ENCODE measurements at places on chromosomes 2 and 18.
A peak's percentile ranks its signal among the peaks of the same experiment; 100 is the strongest.

GRCh38 chr2:31822587-31822986 lies 188.2 kb downstream of the MEMO1 start:
- DNase-seq, result no peak

- DNase-seq, result no peak
These were observed 83.2 kb downstream of the DGKD start for GRCh38 chr2:233437439-233437955.

DNA sequence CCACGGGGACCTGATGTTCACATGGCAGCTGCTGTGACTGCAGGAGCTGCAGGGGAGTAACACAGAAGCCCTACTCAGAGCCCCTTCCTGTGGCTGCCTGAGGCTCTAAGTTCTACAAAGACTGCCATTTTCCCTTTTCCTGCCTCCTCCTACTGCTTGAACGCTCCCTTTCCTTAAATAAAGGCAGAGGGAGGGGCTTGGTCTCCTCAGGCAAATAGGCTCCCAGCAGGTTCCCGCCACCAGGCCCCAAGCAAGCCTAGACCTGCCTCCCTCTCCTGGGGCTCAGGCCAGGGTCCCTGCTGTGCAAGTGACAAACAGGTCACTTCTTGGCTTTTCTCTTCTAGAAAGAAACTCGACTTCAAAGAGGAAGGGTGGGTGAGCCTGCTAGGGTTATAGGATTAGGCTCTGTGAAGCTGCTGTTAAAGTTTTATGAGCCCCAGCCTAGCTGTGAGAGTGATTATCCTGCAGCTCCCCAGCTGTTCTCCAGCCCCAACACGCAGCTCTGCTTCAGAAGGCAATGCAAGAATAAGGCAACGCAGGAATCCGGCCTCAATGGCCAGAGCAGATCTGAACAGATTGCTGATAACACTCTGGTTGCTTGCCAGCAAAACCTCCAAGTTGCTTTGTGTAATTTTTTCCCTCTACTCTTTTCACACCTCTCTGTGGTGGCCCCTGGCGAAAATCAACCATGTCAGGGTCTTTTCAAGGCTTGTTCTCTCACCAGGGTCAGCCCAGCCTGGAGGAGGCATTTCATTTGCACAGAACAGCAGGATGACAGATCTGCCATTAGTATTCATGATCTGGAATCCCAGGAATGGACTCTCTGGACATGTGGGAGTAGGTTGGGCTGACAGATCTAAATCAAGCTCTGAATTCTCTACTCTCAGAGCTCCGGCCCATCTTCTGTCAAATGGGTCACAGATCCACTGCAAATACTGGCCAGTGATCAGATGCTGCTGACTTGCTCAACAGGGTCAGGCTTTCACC lies 71.3 kb downstream of the MRO start:
- no peak for DNase-seq

GRCh38 chr2:157334335-157334734 lies 8.7 kb upstream of the ERMN start:
- DNase-seq, result no peak

DNA sequence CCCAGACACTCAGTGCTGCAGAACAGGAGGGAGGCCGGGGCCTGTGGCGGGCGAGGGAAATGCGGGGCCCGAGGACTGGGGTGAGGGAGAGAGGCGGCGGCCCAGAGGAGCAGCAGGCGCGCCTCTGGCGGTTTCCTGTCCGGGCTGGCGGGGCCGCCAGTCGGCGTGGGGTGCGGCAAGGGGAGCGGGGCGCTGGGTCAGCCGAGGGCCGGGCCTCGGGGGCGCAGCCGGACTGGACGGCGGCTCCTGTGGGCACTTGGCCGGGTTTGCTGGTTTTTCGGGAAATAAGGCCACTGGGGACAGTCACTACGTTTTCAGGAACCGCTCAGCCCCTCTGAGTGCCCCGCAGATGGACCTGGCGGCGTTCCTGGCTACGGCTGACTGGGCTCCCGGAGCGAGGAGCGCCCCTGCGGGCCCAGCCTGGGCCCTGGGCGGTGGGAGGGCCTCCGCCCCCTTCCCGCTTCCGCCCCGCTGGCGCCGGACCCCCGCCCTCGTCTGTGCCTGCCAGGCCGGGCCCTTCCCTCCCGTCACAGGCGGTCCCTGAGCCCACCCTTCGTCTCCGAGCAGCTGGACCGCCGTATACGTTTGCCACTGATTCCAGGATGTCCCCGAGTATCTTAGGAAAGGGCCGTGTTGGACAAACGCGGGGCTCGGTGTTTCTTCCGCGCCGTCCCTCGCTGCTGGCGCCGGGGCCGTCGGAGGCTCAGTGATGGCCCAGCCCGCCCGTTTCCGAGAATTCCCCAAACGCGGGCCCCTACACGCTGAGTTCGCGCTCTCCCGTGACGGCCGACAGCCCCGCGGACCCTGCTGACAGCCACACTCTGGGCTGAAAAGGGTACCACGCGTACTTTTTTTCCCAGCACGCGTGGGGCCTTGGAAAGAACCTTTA lies 84.6 kb downstream of the FAM210A start:
- no peak for DNase-seq

DNA sequence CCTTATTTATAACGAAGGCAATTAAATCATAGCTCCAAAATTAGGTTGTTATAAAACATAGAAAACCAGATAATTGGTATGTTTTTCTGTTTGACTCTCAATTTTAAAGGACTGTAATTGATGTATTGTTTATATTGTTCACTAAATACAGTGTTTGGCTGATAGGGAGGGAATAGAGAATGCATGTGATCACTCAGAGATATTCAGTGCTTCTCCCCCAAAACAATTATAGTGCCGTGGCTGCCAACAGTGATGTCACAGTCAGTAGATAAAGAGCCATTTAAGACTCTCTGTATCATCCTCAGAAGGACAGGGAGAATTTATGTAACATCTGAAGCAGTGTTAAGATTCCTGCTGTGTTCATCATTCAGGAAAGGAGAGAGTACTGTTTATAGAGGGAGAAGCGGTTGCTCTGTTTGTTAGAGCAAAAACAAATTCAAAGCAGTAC lies 69.6 kb downstream of the PHLPP1 start:
- peak; percentile 14 for DNase-seq

- no peak for DNase-seq
These were observed 54.2 kb upstream of the ITGB6 start for GRCh38 chr2:160254189-160254762.

GRCh38 chr2:19235308-19235707 lies 123.1 kb downstream of the OSR1 start:
- DNase-seq, result no peak

DNA sequence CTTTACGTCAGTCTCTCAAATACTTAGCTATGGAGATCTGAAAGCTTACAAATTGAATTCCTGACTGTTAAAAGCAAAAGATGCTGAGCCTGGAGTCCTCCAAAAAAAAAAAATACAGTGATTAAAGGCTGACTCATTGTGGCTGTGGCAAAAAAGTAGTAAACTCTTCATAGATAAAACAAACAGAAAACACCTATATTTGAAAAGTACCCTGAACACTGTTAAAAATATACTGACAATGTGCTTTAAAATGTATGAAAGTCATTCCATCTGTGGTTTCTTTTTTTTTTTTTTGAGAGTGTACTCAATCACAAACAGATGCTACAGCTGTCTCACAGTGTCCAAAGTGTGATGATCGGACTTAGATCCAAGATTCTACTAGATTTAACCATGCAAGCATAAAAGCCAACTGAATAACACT lies 267.6 kb upstream of the CYP26B1 start:
- DNase-seq, result no peak

GRCh38 chr18:61908661-61909060 lies 15.9 kb upstream of the RNF152 start:
- DNase-seq, result no peak

- no peak for DNase-seq
These were observed 392.5 kb upstream of the NRXN1 start for GRCh38 chr2:51424418-51424817.

DNA sequence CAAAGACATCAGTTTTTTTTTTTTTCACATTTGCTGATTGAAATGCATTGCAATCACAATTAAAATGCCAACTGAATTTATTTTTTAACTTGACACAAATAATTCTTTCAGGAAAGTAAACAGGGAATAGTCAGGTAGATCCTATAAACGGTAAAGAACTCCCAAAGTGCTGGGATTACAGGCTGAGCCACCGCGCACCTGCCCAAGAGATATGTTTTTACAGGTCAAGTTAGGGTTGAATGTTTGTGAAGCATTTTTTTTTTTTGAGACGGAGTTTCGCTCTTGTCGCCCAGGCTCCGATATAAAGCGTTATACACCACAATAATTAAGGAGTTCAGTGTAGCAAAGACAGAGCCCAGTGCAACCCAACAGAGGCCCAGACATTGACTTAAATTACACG lies 15.1 kb downstream of the ITM2C start:
- DNase-seq, result no peak

- no peak for DNase-seq
These were observed 588 bp downstream of the TMEM214 start for GRCh38 chr2:27033253-27033852.

DNA sequence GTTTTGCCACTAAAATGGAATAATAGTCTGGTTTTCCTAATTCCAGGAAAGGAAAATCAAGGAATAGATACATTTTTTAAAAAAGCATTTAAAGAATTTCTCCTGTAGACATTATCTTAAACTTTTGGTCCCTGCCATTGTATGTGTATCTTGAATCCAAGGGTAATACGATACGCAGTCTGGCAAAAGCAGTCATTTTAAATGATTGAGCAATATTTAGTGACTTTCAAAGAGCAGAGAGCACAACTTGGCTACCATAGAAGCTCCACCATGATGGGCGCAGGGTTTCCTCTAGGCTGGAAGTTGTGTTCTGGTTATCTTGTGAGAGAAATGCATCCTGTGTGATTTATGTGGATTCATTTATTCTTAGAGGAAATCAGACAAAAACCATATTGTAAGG lies 92.9 kb downstream of the NEDD4L start:
- DNase-seq, result no peak

- no peak for DNase-seq
These were observed 97.9 kb downstream of the BAZ2B start for GRCh38 chr2:159518321-159519005.

DNA sequence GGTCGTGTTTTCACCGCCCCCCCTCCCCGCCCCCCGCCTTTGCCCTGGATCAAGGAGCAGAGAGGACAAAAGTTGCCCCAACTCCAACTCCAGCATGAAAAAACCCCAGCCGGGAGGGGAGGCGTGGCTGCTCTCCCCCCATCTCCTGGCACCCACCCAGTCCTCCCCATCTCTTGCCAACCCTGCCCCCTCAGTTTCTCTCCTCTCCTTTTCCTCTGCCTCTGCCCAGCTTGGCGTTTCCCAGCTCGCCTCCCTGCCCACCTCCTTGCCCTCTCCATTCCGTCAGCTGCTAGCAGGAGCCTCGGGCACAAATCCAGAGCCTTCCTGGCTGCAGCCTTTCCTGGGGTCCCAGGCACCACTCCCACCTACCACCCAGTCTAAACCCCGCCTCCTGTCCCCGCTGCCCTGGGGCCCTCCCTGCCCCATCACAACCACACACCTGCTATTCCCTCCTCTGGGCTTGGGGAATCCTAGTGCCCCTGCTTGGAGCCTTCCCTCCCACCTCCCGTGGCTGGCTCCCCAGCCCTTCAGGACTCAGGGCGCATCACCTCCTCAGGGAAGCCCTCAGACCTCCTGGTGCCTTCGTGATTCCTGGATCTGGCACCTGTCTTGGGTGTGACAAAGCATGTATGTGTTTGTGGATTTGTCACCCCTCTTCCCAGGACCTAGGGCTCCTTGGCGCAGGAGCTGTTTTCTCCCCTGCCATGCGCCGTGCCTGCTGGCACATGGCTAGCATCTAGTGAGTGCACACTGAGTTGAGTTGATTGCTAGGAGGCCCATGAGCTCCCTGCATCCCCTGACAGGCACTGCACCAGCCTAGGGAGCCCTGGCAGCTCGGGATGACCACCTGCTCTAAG lies 209.1 kb downstream of the TFCP2L1 start:
- DNase-seq, result peak; percentile 60

GRCh38 chr2:222545823-222546795 lies 109.8 kb downstream of the FARSB start:
- DNase-seq, result no peak

DNA sequence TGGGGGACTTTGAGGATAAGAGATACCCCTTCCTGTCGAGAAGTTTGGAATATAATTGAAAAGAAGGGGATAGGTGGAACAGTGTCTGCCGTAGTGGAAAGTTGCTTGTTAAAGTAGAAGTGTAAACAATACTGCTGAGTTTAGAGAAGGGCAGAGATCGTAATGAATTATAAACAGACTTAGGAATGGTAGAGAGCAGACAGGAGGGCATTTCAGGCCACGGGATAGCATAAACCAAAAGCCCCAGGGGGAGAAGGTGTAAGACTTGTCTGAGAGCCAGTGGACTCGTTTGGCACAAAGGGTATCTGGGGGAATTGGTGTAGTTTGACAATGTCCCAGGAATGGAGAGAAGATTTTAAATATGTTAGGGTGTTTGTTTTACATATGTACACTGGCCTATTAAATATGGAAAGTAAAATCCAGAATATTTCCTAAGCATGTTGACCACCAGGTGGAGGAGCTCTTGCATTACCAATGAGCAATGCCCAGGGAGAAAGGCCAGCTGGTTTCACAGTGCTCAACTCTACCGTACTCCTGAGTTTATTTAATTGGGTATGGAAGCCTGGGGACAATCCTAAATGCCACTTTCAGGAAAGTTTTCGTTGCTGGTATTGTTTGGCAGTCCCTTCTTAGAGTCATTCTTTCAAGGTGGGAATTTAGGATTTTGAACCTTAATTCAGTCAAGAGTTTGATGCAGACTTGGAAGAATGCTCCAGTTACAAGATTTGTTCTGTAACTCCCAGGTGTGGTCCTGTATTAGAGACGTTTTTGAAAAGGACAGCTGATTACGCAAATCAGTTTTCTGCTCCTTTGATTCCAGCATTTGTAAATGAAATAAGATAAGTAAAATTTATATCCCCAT lies 7.5 kb downstream of the COPS8 start:
- no peak for DNase-seq

DNA sequence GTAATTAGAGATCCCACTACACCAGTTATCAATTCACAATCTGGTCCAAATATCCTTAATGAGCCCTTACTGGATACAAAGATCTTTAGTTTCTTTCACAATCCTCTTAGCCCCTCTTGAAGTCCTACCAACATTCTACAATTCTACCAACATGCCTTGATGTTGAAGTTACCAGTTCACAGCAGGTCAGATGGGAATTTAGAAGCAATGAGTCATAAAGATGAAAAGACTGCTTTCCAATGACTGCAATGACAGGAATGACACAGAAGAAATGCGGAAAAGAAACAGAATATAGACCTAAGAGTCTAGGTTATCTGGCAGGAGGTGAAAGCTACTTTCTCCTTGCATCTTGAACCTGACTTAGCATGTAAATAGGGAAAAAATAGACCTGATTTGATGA lies 24.5 kb downstream of the RTTN start:
- no peak for DNase-seq

DNA sequence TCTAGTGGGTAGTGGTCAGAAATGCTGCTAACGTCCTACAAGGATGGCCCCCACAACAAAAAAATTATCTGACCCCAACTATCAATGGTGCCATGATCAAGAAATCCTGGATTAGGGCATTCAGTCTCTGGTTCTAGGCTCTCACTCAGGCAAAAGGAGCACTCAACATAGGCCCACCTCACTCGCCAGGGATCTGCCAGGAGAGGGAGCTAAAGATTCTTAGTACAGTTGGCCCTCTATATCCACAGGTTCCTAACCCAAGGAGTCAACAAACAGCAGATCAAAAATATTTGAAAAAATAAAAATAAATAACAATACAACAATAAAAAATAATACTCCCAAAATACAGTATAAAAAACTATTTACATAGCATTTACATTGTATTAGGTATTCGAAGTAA lies 10.0 kb downstream of the SLC4A5 start:
- no peak for DNase-seq

- DNase-seq, result no peak
These were observed 5.1 kb downstream of the ACTG2 start for GRCh38 chr2:73897934-73898333.
